ENCODE measurements at places on chromosomes 4 and X.

- no peak for DNase-seq
Measured at GRCh38 chr4:78902298-78902697, 36.9 kb downstream of the PAQR3 start.

- DNase-seq: no peak
Measured at GRCh38 chrX:119186194-119186593, 49.9 kb upstream of the PGRMC1 start.

DNA sequence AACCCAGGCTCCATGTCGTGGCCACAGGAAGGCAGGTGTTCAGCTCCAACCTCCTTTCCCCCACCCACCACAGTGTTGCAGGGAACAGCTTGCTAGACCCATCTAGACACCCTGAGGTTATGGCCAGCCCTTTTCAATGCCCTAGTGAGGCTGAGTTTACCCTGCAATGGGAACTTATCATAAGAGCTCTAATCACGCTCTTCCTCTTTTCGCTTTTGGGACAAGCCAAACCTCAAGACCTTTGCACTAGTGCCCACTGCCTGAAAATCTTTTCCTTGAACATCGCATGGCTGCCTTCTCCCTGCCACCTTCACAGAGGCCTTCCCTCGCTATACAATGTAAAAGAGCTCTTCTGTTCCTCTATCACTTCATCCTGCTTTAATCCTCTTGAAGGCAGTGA is 2.4 kb upstream of the FGFBP2 start:
- no peak for DNase-seq

GRCh38 chr4:1047106-1047975 is 35.9 kb downstream of the FGFRL1 start:
- no peak for DNase-seq

GRCh38 chrX:39875834-39876628 is 221.7 kb downstream of the BCOR start:
- no peak for DNase-seq

Data from stimulated activated CD8-positive, alpha-beta memory T cell treated with anti-CD3 and anti-CD28 coated beads, Interleukin-15, amount 100 ng/mL, for 48 hours (primary cell).